ACHN (cell line): ENCODE measurements at places on chromosomes 16 and 17.

DNA sequence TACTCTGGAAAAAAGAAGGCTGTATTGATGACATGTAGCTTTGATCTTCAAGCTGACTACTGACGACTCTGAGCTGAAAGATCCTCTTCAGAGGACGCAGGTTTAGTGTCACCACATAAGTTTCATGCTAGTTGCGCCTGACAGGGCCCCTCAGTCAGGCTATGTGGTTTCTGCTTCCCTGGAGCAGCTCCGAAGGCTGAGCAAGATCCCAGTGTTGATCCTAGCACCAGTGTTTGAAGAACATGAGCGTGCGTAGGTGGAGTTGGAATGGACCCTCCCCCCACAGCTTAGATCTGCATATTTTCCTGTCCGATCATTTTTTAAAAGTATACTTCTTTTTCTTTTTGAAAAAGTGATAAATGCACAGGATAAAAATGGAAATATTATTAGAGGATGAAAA is 17.3 kb downstream of the BANP start:
- no peak for DNase-seq

GRCh38 chr16:711548-712320 is 3.2 kb upstream of the METRN start:
- peak; percentile 78 for DNase-seq

GRCh38 chr16:55389426-55390073 is 65.5 kb downstream of the IRX6 start:
- DNase-seq: no peak

DNA sequence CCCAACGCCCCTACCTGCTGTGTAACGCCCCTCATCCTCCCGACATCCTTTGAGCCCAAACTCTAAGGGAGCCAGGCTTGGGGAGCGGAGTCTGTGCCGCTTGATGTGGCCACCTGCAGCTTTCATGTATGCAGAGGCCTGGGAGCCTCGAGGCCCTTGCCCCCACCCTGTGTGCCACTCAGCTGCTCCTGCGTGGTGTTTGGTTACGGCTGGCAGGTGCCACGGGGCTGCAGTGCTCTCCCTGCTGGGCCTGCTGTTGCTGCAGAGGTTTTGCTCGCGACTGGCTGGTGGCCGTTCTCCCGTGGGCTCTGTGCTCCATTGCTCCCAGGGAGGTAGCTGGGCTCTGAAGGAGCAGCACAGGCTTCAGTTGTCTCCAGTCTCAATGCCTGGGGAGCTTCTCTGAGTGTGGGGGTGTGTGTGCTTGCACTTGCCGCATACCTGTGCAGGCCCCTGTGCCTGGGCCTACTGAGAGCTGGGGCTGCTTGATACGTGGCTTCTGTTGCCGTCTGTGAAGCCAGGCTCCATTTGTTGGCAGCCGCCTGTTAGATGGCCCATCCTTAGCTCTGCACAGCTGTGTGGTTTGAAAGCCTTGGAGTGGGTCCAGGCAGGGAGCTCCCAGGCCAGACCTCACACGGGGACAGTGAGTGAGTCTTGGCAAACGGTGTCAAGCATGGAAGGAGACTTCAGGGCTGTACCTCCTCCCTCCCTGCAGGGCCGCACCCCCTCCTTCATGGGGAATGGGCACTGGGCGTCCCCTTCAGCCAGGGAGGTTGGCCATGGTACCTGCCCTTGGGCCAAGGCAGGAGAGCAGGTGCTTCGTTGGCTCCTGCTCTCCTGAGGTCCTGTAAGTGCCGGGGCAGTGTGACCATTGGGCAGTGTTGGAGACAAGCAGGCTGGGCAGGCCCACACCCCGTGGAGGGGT is 47.2 kb downstream of the PDPK1 start:
- no peak for DNase-seq

GRCh38 chr17:45580924-45581323 is 90.4 kb upstream of the PLEKHM1 start:
- no peak for DNase-seq

GRCh38 chr16:81531419-81531821 is 86.8 kb downstream of the CMIP start:
- DNase-seq: peak; percentile 15

DNA sequence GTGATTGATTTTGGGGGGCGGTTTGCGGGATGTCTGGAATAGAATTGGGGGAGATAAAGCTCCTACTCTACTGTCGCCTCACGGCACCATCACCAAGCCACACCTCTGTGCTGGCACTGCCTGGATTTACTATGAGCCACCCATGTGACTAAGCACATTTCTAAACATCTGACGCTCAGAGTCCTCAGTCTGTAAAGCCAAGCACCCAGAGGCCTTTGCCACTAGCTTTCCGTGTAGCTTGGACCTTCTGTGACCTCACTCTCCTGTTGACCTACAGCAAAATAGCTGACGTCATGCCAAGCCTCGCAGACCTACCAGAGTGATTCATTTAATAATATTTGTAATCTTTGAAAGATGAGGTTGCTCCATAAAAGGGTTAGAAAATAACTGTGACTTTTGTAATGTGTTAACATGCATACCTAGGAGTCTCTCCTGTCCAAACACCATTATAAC is 38.5 kb upstream of the MYOCD start:
- DNase-seq: no peak

GRCh38 chr17:28225271-28225670 is 93.7 kb upstream of the TMEM97 start:
- DNase-seq: no peak

DNA sequence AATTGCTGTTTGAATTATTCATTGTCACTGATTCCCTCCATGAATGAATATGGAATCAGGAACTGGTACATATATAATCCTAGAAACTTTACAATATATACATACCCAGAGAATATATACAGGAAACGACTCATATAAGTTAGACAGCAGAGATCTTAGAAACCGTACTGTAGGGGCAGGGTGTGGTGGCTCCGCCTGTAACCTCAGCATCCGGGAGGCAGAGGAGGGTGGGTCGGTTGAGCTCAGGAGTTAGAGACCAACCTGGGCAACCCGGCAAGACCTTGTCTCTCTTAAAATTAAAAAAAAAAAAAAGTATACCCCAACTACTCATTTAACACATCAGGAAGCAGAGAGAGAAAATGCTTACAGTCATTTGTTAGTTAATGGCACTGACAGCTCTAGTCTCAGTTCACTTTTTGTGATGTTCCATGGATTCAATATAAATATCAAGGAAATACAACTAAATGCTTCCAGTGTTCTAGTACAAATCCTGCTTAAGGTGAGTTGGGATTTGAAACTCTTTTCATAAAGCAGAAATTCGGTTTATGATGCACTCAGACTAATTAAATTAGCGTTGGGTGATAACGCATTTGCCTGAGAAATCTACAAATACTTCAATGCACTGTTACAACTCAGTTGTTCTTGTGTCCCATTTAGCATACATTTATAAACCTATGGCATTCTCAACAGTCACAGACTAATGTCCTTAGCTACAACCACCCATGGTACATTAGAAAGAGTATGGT is 5.6 kb downstream of the GLG1 start:
- no peak for DNase-seq

- no peak for DNase-seq
Observed at GRCh38 chr16:977081-977701, 4.4 kb upstream of the SOX8 start.

DNA sequence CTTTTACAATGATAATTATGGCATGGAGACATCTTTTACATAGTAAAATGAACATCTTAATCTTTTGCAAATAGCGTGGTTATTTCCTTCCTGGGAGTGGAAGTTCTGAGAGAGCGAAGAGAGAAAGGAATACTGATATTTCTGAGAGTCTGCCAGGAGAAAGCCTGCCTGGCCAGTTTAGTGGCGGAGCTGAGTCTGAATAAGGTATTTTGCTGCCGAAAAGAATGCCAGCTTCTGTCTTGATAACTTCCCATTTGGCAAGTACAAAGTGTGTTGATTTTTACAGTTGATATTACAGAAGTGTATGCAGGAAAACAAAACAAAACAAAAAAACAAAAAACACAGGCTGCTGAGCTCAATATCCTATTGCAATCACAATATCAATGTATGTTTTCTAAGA is 55.9 kb downstream of the KCNJ2 start:
- no peak for DNase-seq
